ENCODE measurements at places on chromosomes 11 and 22.

GRCh38 chr22:28984482-28985158 is 77.0 kb downstream of the C22orf31 start:
- no peak for DNase-seq

DNA sequence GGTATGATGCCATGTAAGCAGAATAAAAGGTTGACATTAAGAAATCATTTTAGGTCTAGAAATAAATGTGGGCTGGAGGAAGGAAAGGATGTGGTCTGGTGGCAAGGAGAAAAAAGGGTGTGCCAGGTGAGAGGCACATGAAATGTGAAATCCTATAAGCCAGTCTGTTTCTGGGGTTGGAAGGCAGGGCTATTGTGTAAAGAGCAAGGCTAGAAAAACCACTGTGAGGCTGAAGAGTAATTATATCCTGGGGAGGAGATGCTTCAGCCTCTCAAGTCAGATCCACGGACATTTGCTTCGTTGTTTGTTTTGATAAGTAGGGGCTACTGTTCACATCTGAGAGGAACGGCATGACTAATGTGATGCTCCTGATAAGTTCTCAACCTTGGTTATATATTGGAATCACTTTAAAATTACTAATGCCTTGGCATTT is 77.5 kb upstream of the CTSC start:
- DNase-seq, result no peak

- DNase-seq, result no peak
Measured at GRCh38 chr11:114785820-114786219, 107.5 kb downstream of the NXPE2 start.

DNA sequence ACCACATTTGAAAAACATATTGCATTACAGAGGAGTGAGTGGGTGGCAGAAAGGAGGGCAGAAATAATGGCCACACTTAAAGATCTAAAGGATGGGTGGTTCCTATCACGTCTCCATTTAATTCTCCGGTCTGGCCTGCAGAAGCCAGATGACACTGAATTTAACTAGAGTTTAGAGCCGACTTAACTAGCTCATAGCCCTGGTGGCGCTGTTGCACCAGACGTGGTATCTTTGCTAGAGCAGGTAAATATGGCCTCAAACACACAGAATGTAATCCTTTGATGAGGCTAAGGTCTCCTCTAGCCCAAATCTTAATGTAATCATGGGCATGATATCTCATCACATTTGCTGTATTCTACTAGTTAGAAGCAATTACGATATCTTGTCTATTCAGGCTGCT is 51.5 kb upstream of the GAL start:
- peak; percentile 51 for DNase-seq

DNA sequence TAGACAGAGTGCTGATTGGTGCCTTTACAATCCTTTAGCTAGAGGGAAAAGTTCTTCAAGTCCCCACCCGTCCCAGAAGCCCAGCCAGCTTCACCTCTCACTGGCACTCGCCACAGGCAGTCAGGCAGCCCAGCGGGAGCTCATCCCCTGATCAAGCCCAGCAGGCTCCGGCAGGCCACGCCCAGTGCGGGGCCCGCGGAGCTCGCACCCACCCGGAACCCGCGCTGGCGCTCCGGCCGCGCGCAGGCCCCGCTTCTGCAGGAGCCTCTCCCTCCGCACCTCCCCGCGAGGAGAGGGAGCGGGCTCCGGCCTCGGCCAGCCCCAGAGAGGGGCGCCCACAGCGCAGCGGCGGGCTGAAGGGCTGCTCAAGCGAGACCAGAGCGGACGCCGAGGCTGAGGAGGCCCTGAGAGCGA is 202.4 kb upstream of the PDGFD start:
- DNase-seq, result no peak

- no peak for DNase-seq
Measured at GRCh38 chr11:24324211-24324610, 172.6 kb upstream of the LUZP2 start.

- DNase-seq, result peak; percentile 46
Measured at GRCh38 chr11:74232311-74232950, 61.3 kb downstream of the PPME1 start.
